ENCODE measurements at places on chromosomes 2 and 18.

DNA sequence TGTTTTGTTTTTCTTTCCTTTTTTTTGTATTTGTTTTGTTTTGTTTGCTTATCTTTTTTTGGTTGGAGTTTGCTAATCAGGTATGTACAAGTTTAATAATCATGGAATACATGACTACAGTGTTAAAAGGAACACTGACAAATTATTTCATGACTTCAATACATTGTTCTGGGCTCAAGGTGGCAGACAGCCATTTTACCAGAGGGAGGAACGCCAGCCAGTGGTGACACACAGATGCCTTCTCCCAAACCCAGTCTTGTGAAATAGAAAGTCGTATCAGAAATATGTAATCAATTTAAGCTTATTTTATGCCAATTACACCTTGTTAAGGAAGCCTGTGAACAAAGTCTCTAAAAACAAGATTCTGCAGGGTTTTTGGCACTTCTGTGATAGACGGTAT, 264.0 kb upstream of the EPHA4 start:
- DNase-seq = no peak

DNA sequence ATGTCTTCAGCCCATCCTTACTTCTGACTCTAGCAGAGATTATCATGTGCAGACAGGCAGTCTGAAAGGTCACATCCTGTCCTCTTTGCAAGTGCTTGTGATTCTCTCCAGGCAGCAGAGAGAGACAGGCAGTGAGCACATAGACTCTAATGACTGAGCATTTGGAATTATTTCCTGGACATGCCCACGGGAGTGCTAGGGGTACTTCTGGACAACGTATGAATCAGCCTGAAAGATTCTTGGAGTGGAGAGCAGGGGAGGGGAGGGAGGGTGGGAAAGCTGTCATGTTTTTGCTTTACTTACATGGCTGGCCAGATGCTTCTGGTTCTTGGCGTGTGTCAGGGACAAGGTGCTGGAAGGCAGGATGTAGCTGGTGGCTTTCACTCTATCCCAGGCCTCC, 150.6 kb downstream of the RIF1 start:
- DNase-seq = peak; percentile 20

- no peak for DNase-seq
Measured at GRCh38 chr2:239781454-239781853, 243.7 kb downstream of the NDUFA10 start.

- DNase-seq = no peak
Measured at GRCh38 chr2:173221132-173221695, 133.5 kb upstream of the CDCA7 start.

GRCh38 chr2:24507549-24507948, 16.5 kb downstream of the NCOA1 start:
- no peak for DNase-seq

DNA sequence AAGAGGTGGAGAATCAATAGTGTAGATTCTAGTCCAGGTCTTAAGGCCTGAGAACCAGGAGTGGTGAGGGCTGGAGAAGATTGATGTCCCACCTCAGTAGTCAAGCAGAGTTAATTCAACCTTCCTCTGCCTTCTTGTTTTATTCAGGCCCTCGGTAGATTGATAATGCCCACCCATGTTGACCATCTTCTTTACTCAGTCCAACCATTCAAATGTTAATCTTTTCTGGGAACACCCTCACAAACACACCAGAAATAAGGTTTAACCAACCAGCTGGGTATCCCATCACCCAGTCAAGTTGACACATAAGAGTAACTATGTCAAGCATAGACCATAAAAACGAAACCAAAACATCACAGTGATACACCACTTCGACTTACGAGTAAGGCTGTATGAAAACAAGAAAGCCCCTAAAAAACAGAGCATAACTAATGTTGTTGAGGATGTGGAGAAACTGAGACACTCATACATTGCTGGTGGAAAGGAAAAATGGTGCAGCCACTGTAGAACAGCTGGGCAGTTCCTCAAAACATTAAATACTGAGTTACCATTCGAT, 57.5 kb downstream of the SLC35F5 start:
- no peak for DNase-seq

GRCh38 chr2:77977471-77978063, 455.4 kb upstream of the LRRTM4 start:
- DNase-seq = no peak

- no peak for DNase-seq
Measured at GRCh38 chr18:9992300-9992972, 78.6 kb downstream of the VAPA start.

DNA sequence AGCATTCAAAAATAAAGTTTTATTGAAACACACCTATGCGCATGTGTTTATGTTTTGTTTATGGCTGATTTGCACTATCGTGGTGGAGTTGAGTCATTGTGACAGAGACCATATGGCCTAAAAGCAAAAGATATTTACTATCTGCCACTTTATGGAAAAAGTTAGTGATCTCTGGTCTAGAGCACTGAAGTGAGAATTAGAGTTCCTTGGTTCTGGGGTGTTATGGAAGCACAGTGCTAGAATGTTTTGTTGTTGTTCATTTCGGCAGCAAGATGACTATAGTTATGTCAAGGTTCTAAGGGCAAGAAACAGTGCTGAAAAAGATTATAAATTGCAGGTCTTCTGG, 416.5 kb downstream of the SLC4A3 start:
- DNase-seq = no peak

DNA sequence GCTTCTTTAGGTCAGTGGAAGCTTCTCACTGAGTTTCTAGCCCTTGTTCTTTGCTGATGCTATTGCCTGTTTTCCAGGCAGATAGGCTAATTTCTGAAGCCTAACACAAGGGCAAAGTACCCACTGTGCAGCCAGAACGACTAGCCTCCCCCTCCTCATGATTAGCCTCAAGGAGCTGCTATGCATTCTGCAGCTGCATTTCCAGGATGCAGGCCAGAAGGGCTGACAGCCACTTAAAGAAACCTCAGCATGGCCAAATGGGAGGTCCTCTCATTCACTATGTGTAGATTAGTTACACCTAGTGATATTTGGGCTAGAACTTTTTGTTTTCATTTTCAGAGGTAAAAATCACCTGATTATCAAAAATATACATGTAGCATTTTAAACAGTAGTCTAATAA, 216.0 kb downstream of the RAD51AP2 start:
- no peak for DNase-seq

- no peak for DNase-seq
Measured at GRCh38 chr2:172813314-172813888, 77.8 kb downstream of the RAPGEF4 start.

- DNase-seq = no peak
Measured at GRCh38 chr2:98588880-98589431, 19.4 kb downstream of the COA5 start.

GRCh38 chr18:61743775-61744531, 148.9 kb downstream of the RNF152 start:
- DNase-seq = no peak

GRCh38 chr2:146997488-146997887, 847.3 kb upstream of the ACVR2A start:
- DNase-seq = no peak

DNA sequence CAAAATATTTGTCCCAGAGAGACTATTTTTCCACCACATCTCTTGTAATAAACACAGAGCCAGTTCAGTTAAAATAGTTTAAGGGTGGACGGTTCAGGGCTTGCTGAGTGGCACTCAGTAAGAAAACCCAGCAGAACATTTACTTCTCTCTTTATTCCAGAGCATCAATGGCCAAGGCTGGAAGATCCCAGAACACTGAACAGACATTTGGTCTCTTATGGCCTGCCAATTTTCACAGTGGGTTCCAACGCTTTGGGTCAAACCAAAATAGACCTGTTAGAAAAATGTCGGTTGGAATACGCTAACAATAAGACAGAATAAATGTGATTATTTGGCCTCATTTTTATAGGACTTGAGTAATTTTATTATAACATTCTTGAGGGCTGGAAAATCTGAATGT, 580.3 kb upstream of the TMEFF2 start:
- no peak for DNase-seq

DNA sequence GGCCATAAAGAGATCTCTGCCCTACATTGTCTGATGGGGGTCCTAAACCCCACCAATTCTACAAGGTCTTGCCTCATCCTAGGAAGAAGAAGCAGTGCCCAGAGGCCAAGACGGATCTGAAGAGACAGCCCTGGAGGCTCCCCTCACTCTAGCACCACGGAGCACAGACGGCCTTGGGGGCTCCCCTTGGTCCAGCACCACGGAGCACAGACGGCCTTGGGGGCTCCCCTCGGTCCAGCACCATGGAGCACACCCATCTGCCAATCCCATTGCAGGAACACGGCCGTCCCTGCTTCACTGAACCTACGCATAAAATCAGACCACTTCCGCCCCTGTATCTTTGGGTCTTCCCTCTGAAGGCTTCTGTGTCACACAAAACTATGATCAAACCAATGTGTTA, 215.1 kb upstream of the SALL3 start:
- DNase-seq = no peak

- DNase-seq = no peak
Measured at GRCh38 chr2:178666458-178666857, 140.8 kb downstream of the TTN start.

DNA sequence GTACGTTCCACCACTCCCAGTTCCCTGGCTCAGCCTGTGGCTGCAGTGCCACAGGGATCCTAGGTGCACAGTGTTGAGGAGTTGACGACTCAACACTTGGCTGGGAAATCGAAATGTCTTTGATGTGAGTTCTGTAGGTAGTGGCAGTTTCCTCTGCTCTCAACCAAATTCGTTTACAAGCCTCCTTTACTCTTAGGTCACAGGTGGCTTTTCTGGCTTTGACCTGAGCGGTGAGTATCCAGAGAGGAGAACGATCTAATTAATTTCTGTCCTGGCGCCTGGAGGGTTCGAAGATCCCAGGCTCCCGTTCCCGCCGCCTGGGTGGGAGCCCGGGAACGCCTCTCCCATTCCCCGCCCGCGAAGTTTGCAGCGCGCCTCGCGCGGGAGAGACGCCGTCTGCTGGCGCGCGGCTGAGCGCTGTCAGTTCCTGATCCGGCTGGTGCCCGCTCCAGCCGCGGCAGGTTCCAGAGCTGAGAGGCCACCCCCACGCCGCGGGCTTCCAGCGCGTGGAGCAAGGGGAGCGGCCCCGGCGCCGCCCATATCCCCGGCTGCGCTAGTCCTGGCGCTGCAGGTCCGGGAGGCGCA, at the start of gene LAMA3:
LAMA3 (plus strand) TSS at position 423 of the 585 bp plus-strand sequence. CDS start 231 bp downstream, outside the sequence.
- DNase-seq = peak; percentile 2

DNA sequence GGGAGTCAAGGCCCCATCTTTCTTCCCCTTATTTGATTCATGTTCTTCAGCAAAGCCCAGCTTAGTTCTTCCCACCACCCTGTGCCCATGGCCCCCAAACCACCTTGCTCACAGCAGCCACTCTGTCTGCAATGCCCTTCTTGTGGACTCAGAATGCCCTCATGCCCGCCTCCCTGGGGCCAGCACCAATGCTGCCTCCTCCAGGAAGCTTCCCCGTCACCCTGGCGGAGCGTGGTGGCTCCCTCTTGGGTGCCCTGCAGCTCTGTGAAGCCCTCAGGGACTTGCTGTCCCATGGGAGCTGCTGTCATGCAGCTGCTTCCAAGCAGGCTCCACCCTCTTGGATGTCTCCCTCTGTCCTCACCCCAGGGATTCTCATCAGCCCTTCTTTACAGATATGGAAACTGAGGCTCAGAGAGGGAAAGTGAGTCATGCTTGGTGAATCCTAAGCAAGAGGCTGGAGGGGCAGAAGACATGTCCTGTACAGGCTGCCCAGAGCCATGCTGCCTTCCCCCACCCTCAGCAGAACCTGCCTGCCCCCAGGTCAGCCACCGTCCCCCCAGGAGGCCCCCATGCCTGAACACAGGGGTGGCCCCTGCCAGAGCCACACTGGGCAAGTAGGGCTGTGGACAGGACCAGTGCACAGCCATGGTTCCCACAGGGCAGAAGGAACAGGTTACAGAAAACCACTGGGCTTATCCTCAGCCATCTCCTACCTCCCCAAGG, 11.8 kb upstream of the DUSP2 start:
- DNase-seq = no peak

DNA sequence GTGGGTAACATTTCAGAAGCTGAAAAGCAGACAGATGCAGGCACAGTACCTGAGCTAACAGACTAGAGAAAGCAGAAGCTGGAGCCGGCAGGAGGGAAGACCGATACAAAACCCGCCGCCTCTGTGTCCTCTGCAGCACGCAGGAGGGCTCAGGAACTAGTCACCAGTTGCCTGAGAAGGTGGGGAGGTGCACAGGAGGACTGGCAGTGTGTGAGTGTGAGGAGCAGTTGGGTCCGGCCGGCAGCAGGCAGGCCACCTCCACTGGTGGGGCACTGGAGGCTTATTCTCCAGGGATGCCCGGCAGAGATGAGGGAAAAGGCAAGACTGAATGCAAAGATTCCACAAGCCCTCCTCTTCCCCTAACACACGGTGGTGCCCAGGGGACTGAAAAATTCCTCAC, 18.2 kb downstream of the ERCC3 start:
- DNase-seq = no peak

GRCh38 chr18:24942144-24942543, 409.8 kb downstream of the ZNF521 start:
- DNase-seq = no peak

DNA sequence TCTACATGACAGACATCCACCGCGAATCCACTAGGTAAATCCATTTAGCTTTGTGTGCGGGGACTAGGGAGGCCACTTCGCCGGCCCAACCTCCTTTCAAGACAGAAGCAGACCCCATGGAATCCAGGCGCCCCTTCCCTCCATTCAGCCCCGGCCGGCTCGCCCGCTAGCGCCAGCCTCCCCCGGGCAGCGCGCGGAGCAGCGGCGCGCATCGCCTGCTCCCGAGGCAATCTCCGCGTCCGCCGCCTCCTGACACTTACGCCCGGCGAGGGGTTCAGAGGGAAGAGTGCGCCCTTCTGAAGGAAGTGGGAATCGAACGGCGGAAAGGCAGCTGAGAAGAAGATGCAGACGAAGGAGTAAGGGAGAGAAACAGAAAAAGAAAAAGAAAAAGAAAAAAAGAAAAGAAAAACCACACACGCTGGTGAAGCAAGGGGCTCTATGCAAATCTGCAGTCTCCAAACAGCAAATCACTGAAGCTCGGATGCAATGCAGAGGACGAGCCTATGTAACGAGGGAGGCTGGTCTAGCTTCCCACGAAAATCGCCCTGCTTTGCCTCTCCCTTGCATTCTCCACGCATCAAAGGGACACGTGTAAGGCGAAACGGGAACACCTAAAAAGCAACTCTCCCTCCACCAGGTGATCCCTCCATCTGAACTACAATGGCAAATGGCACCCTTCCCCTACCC, 684.4 kb downstream of the NRXN1 start:
- no peak for DNase-seq

DNA sequence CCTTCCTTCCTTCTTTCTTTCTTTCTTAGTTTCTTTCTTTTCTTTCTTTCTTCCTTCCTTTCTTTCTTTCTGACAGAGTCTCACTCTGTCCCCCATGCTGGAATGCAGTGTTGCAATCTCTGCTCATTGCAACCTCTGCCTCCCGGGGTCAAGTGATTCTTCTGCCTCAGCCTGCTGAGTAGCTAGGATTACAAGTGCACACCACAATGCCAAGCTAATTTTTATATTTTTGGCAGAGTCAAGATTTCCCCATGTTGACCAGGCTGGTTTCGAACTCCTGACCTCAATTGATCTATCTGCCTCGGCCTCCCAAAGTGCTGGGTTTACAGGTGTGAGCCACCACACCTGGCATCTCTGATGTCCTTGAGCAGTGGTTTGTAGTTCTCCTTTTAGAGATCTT, 48.5 kb downstream of the IL1R2 start:
- DNase-seq = no peak
